ENCODE measurements at places on chromosomes 2 and 18.

DNA sequence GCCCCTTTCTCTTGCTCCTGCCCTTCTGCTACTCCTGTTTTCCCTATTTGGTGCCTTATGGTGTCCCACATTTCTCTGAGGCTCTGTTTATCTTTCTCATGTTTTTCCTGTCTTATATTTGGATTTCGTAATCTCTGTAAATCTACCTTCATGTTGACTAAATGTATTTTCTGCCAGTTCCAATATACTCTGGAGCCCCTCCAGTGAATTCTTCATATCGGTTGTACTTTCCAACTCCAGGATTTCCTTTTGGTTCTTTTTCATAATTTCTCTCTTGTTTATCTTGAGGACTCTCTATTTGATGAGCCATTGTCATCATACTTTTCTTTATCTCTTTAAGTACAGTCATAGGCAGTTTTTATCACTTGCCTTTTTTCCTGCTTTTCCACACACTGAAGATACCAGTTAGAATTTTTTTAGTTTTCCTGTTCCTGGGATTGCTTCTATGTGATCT is 19.1 kb downstream of the SCLY start:
- DNase-seq, result no peak

- DNase-seq, result no peak
These were observed 151.1 kb upstream of the LHCGR start for GRCh38 chr2:48906633-48907032.

DNA sequence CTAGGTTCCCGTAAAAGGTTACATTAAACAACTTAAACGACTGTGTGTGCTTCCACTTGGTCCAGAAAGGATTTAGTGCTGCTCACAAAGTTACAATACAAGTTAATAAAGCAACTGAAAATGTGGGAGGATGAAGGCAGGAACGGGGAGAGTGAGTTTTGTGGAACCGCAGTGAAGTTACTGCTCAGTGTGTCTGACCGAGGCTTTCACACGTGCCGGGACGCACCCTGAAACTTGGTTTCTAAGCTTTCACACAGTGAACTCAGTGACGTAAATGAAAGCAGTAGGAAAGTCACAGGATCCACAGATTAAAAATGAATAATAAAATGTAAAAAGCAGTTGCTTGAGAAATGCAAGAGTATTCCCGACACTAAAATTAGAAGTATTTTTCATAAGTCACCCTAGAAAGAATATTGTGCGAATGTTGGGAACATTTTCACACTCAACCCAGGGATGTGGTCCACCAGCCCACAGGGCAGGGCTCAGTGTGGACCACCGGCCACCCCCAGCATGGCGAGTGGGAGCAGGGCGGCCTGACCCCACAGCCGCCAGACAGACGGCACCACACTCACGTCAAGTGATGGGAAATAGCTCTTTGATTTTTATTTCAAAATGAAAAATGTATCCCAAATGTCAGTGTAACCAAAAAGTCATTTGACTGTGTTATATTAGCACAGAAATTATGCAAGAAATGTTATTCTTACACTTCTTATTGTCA is 32.6 kb upstream of the CHMP1B start:
- no peak for DNase-seq

DNA sequence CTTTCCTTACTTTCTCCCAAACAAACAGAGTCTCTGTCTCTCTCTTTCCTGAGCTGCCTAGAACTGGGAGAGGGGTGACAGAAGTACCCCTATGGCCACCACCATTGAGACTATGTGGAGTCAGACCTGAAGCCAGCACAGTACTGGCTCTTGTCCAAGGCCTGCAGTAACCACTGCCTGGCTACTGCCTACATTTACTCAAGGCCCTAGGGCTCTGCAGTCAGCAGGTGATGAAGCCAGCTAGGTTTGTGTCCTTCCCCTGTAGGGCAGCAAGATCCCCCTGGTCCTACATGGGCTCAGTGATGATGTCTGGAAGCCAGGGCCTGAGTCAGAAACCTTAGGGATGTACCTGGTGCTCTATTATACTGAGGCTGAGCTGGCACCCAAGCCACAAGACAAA is 12.2 kb downstream of the MYO3B start:
- DNase-seq, result no peak

DNA sequence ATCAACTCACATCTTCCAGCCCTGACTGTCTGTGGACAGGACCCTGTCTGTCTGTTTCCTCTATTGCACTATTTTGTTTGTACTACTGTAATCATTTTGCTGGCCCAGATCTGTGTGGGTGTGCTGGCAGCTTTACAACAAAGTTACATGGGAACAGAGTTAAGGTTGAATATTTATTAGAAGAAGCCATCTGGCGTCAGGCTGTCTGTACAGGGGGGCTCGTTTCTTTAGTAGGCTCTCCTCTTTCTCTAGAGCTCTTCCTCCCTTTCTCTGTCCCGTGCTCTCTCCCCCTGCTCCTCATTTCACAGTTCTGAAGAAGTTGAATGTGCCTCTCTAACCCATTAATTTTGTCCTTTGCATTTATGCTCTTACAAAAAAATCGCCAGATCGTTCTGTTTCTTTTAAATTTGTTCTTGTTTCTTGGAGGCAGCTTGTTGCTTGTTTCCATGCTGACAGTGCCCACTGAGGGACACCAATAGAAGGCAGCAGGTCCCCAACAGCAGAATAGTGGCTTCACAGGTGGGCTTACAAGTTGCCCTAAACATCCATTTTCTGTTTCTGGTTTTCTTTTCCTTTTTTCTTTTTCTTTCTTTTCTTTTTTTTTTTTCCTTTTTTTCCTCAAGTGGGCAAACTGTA is 315.2 kb upstream of the ZEB2 start:
- DNase-seq, result peak; percentile 61

GRCh38 chr2:42961385-42961811 is 169.0 kb upstream of the HAAO start:
- no peak for DNase-seq

- no peak for DNase-seq
These were observed 68.6 kb upstream of the BZW1 start for GRCh38 chr2:200743042-200743676.

DNA sequence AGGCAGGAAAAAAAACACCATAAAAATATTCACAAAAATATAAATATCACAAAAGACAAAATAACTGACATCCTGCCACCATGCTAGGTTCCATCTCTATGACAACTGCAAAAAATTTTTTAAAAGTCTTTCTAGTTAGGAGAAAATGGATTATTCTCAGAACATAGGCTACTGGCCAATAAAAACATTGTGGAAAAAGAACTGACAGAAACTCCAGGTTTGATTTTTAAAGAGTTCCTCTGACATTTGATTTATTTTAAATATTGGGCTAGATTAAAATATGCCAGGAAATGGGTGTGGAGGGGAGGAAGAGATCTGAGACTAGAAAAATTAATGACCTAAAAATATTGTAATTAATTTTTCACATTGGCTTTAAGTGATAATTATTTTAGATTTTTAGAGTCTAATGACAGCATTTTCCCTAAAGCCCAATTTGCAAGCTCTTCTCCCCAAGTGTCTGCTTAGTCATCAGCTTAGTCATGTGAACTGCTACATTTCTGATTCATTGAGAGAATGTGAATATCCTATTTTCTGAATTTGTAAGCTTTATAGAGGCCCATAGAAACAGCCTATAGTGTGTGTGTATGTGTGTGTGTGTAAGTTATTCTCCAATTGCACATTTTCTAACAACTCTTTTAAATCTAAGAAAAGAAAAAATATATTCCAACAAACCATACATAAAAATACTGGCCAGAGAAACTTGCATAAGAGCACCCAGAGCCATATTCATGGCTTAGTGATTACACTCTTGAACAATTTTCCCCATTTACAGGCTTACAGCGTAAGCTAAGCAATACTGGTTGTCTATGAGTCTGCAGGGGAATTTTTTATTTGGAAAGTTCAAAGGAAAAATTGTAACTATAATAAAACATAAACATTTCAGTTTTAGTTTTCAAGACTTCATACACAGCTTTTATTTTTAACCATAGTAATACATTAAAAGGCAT is 48.4 kb downstream of the TMEFF2 start:
- no peak for DNase-seq

DNA sequence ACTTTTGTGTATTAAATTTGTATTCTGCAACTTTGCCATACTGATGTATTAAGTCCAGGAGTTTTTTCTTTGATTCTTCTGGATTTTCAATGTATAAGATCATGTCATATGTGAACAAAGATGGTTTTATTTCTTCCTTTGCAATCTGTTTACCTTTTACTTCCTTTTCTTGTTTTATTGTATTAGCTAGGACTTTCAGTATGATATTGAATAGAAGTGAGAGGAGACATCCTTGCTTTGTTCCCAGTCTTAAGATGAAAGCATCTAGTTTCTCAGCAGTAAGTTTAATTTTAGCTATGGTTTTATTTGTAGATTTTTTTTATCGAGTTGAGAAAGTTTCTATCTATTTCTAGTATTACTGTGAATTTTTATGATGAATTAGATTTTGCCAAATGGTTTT is 25.5 kb downstream of the VRK2 start:
- DNase-seq, result no peak

GRCh38 chr18:13003466-13003896 is 12.3 kb downstream of the CEP192 start:
- no peak for DNase-seq

- no peak for DNase-seq
These were observed 158.1 kb downstream of the DDX1 start for GRCh38 chr2:15749460-15750432.

- DNase-seq, result no peak
These were observed 10.5 kb downstream of the COPS8 start for GRCh38 chr2:237096201-237096600.

DNA sequence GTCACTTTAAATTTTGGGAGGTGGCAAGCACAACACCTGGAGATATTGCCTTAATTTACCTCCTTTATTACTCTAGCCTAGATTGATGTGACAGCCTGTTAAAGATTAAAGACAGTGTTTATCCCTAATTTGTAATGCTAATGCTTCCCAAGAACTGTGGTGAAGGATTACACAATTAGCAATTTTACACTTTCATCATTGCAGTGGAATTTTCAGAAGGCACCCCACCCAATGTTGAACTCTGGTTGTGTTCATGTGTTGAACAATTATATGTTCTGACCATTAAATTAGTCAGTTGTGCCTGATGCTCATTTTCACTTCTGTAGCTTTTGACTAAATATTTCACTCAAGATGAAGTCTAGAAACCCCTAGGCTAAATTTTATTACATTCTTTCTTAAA is 317.1 kb upstream of the CWC22 start:
- DNase-seq, result no peak

- DNase-seq, result no peak
These were observed 9.8 kb downstream of the HNRNPLL start for GRCh38 chr2:38592951-38593350.

DNA sequence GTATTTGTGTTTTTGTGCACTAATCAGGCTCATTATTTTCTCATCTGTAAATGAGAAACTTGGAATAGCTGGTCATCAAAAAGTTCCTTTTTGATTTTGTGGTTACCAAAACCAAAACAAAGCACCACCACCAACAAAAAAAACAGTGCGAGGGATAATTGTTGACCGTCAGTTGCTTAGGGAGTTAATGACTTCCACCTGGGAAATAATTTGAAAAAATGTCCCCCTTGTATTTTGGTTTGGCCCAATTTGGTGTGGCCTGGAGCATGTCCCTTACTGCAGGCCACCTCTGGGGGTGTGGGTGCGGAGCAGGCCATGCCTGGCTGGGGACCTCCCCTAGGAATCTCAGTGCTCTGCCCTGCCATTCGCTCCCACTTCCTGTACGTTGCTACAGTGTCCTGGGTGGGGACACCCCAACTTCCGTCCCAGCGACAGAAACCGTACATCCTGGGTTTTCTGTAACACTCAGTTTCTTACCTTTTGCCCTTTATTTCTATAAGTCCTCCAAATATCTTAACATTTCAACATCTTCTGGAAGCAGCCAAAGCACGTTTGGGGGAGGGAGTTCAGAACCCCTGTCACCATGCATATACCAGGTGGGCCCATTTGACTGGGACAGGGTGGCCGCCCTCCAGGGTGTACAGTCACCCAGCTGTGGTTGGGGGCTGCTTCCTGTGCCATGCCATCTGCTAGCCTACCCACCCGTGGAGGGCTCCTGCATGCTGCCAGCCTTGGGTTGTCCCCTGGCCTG is 31.3 kb downstream of the NCK2 start:
- DNase-seq, result no peak

- no peak for DNase-seq
These were observed 56.9 kb upstream of the MAT2A start for GRCh38 chr2:85481818-85482777.

GRCh38 chr18:50097702-50098101 is 97.2 kb downstream of the MYO5B start:
- DNase-seq, result no peak

GRCh38 chr18:11883153-11883552 is 25.0 kb downstream of the MPPE1 start:
- DNase-seq, result no peak

DNA sequence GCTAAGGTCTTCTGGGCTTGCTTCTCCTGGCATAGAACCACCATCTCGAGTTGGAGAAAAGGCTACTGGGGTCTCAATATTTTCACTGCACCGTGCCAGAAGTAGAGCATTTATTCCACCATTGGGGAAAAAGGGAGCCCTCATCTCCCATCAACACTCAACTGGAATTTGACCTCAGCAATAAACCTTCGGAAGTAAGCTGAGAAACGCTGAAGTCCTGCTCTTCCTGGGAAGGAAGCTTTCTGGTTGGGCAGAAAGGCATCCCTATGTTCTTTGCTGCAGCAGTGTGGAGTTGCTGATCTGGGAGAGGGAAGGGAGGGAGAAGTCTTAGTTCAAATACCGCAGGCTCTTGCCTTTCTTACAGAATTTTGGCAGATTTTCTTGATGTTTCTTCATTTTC is 368.8 kb downstream of the NUP35 start:
- no peak for DNase-seq

DNA sequence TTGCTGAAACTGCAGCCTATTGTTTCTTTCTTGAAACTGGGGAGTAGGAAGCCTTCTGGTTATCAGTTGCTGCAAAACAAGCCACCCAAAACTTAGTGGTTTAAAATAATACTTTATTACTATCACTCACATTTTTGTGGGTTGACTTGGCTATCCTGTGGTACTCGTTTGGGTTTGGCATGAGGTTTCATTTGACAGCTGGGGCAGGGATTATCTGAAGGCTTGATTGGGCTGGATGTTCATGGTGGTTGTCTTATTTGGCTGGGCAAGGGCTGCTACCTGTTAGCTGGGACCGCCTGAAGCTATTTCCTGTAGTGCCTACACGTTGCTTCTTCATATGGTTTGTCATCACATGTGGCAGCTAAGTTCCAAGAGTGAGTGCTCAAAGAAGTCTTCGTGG is 122.3 kb downstream of the PLCL1 start:
- DNase-seq, result no peak

Data from NCI-H2171 (cell line).